ENCODE measurements at places on chromosomes 5 and 9.

DNA sequence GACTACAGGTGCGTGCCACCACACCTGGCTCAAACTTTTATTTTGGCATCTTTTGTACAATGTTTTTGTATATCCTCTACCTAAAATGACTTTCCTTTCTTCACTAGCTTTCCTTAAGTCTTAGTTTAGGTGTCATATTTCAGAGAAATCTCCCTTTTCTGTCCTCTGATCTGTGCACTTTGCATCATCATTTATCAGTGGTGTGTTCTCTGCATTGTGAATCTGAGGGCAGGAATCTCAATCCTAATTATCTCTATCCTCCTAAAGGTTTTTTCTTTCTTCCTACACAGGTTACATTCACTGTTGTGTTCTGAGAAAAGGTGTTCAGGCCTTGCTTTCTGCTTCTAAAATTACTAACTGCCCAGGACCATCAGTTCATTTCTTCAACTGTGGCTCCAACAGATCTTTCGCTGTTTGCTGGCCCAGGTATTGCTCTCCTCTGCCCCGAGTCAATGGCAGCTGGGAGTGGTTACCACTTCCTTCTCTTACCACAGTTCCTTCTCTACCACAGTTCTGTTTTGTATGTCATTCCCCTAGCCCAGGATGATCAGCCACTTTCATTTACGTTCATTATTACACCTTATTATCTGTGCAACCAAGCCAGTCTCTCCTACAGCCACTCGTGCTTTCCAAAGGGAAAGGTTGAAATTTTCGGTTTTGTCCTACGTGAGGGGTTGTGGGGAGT lies 14.0 kb downstream of the TGFBR1 start:
- peak overlapping the region; percentile 88 for H3K27ac ChIP-seq
- H3K4me1 ChIP-seq: peaks cover 61% of the 10 kb centered on the region
- peak; percentile 28 for DNase-seq
- no peaks in the 10 kb centered on the region for H3K27me3 ChIP-seq
- peak overlapping the region; percentile 91 for H3K4me3 ChIP-seq
- peaks cover 3% of the 10 kb centered on the region for H3K36me3 ChIP-seq

DNA sequence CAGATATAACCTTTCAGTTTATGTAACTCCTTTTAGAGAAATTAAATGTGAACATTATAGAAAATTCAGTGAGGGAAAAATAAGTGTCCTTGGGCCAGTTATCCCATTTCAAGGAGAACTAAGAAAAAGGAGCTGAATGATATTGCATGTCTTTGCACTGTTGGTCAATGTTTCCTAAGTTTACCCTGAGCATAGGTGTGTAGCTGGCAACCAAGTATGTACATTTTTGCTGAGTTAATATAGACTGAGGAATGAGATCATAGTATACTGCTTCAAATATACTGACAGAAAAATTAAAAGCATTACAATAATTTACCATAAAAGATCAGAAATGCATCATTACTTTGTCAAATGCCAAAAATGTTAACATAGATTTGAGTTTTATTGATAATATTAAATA lies 2128.7 kb upstream of the C9orf72 start:
- no peak overlapping the region for H3K4me3 ChIP-seq
- no peaks in the 10 kb centered on the region for H3K27me3 ChIP-seq
- H3K4me1 ChIP-seq: no peaks in the 10 kb centered on the region
- H3K27ac ChIP-seq: no peak overlapping the region
- DNase-seq: no peak

DNA sequence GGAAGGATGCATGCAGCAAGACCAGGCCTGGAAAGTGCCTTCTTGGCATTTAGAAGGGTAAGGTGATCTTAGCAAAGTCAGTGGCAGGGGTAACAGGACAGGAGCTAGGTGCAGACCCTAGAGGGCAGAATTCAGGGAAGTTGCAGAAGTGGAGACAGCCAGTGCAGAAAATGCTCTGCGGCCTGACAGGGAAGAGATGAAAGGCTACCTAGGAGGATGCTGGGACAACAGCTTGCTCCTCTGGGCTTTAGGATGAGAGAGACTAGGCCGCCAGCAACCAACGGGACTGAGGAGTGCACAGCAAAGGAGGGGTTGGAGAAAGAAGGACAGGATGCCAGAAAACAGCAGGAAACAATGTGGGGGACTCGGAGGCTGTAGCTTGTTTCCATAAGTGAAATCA lies 219.9 kb downstream of the FSTL4 start:
- no peak for DNase-seq
- peaks cover 2% of the 10 kb centered on the region for H3K36me3 ChIP-seq
- peaks cover 53% of the 10 kb centered on the region for H3K27me3 ChIP-seq
- H3K27ac ChIP-seq: no peak overlapping the region
- H3K4me1 ChIP-seq: peaks cover 4% of the 10 kb centered on the region

- no peaks in the 10 kb centered on the region for H3K4me1 ChIP-seq
- H3K27ac ChIP-seq: no peak overlapping the region
- no peak for DNase-seq
- no peaks in the 10 kb centered on the region for H3K36me3 ChIP-seq
These were observed 258.4 kb upstream of the TAS2R1 start for GRCh38 chr5:9888501-9888901.

GRCh38 chr9:8750639-8751051 lies 951.1 kb upstream of the DMAC1 start:
- H3K4me3 ChIP-seq: no peak overlapping the region
- no peaks in the 10 kb centered on the region for H3K27me3 ChIP-seq

DNA sequence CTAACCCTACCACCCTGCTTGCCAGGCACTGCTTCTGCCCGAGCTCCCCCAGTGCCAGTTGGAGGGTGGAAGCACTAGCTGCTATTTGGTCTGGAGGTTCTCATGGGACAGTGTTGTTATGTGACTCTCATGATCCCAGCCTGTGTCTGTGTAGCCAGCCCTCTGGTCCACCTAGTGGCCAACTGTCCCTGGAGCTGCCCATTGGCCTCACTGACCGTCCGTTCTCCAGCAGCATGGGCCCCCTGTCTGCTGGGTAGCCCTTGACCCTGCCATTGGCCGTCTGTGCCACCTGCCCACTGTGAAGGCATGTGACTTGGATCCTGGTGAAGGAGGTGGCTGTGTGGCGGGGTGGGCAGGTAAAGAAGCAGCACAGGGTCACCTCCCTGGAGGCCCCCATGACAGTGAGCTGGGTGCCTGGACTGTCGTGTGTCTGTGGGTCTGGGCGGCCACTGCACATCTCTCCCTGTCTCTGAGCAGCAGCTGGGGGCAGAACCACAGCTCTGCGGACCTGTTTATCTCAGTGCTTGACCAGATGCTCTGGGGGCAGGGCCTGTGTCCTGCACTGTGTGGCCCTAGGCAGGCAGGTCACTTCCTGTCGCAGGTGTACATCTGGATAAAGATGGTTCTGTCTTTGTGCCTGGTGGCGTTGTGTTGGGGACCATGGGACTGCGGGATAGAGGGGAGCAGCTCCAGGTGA lies 11.4 kb downstream of the PHF2 start:
- no peak overlapping the region for H3K4me3 ChIP-seq
- H3K36me3 ChIP-seq: no peaks in the 10 kb centered on the region
- no peak for DNase-seq
- peaks cover 52% of the 10 kb centered on the region for H3K4me1 ChIP-seq
- H3K27me3 ChIP-seq: no peaks in the 10 kb centered on the region

GRCh38 chr5:674630-675011 lies 18.5 kb downstream of the TPPP start:
- peak overlapping the region; percentile 3 for H3K4me3 ChIP-seq
- H3K27ac ChIP-seq: peak overlapping the region; percentile 97
- H3K36me3 ChIP-seq: peaks cover 4% of the 10 kb centered on the region
- H3K4me1 ChIP-seq: peaks cover 16% of the 10 kb centered on the region
- DNase-seq: no peak

- DNase-seq: no peak
- H3K27me3 ChIP-seq: no peaks in the 10 kb centered on the region
- H3K4me1 ChIP-seq: no peaks in the 10 kb centered on the region
- H3K36me3 ChIP-seq: peaks cover 8% of the 10 kb centered on the region
- H3K4me3 ChIP-seq: no peak overlapping the region
These were observed 36.4 kb upstream of the SMC5 start for GRCh38 chr9:70222354-70222753.

DNA sequence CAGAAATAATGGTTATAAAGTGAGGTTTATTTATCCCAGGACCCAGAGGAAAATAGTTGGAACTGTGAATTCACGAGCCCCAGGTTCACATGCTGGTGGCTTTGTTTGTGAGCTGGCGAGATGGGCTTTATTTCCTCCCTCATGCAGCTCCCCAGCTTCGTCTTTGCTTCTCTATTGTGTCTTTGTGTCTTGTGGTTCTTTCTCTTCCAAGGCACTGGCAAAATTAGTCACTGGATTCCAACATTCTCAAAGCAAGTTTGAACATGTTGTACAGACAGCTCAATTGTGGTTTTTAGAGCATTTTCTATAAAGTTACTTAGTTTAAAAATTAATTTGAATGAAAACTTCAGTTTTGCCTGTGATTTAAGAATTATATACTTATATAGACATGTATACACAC lies 7.2 kb downstream of the NDUFS6 start:
- no peak overlapping the region for H3K4me3 ChIP-seq
- H3K27ac ChIP-seq: no peak overlapping the region
- no peaks in the 10 kb centered on the region for H3K27me3 ChIP-seq
- H3K4me1 ChIP-seq: peaks cover 13% of the 10 kb centered on the region

DNA sequence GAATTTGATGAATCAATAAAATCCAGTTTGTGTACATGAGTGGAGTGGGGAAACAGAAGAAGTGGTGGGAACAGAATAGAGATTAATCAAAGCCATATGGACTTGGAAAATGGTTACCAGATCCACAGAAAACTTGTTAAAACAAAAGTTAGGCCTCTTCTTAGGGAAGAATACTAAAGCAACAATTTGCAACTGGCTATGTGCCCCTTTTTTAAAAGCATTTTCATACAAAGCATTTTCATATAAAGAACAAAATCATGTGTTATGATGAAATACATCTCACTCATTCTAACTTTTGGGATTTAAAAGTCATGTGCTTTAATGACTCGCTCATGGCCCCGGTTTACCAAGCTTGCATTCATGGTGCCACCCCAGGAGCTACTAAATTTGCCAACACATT lies 276.9 kb downstream of the EFNA5 start:
- peaks cover 3% of the 10 kb centered on the region for H3K36me3 ChIP-seq
- H3K27ac ChIP-seq: no peak overlapping the region
- no peak overlapping the region for H3K4me3 ChIP-seq
- H3K4me1 ChIP-seq: peaks cover 12% of the 10 kb centered on the region
- H3K27me3 ChIP-seq: peaks cover 18% of the 10 kb centered on the region

- no peak overlapping the region for H3K4me3 ChIP-seq
- peaks cover 20% of the 10 kb centered on the region for H3K27me3 ChIP-seq
- DNase-seq: no peak
- peaks cover 6% of the 10 kb centered on the region for H3K4me1 ChIP-seq
- no peak overlapping the region for H3K27ac ChIP-seq
These were observed 38.6 kb downstream of the BOD1 start for GRCh38 chr5:173577817-173578216.

- H3K4me3 ChIP-seq: peak overlapping the region; percentile 31
- peaks cover 5% of the 10 kb centered on the region for H3K27me3 ChIP-seq
- no peaks in the 10 kb centered on the region for H3K36me3 ChIP-seq
- DNase-seq: peak; percentile 73
- peak overlapping the region; percentile 29 for H3K27ac ChIP-seq
- H3K4me1 ChIP-seq: peaks cover 17% of the 10 kb centered on the region
These were observed 2.4 kb downstream of the SAPCD2 start for GRCh38 chr9:137067860-137068538.

DNA sequence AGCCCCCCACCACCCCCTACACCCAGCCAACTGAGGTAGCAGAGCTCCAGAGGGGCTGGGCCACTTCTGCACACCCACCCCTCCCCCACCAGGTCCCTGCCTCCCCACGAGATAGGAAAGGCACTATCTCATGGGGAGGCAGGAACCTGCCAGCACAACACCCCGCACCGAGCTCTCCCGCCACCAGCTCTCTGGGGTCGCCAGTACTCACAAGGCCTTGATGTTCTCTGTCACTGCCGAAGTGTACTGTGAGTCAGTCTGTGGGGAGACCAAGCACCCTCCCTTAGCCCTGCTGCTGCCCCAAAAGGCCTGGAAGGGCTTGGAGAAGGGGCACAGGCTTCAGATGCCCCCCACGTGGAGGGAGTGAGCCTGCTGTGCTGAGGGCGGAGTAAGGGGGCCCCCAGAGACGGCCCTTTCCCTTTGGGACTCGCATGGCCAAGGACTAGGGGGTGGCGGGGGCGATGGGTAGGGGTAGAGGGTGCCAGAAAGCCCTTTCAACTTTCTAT lies 5.9 kb downstream of the MGAT4B start:
- peaks cover 33% of the 10 kb centered on the region for H3K4me1 ChIP-seq
- H3K27me3 ChIP-seq: no peaks in the 10 kb centered on the region
- H3K36me3 ChIP-seq: peaks cover 2% of the 10 kb centered on the region
- H3K27ac ChIP-seq: no peak overlapping the region
- no peak overlapping the region for H3K4me3 ChIP-seq

DNA sequence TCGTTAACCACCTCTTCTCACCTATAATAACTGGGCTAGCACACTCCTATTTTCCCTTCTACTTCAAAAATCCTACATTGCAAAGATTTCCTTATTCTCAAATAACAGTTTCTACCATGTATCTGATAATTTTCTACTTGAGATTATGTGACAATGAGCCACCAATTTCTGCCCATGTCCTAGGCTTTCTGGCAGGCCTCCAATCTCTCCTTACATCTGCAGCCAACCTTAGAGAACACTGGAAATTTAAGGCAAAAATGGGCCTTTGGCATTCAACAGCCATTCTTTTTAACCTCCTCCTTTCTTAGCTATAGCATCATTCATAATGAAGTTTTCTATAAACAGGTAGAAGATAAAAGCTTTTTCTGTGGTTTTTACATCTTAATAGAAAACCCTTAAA lies 225.1 kb downstream of the ARRDC3 start:
- H3K27ac ChIP-seq: no peak overlapping the region
- DNase-seq: no peak
- no peaks in the 10 kb centered on the region for H3K27me3 ChIP-seq
- no peaks in the 10 kb centered on the region for H3K36me3 ChIP-seq

Data from T-helper 17 cell (primary cell).